ENCODE measurements at places on chromosomes 4 and X.

GRCh38 chrX:134990801-134991481 lies at the start of gene SMIM10:
Gene SMIM10, plus strand, starts transcription at chrX:134990991. Its CDS starts 105 bp downstream, at chrX:134991096.
- peak; percentile 80 for DNase-seq

GRCh38 chr4:1759818-1760223 lies 33.3 kb upstream of the FGFR3 start:
- DNase-seq: no peak

- DNase-seq: no peak
Observed at GRCh38 chrX:148282504-148282903, 217.9 kb upstream of the AFF2 start.

- DNase-seq: no peak
Observed at GRCh38 chr4:2858451-2859217, 15.0 kb downstream of the ADD1 start.

GRCh38 chr4:168411318-168412150 lies 68.8 kb downstream of the DDX60L start:
- DNase-seq: no peak

DNA sequence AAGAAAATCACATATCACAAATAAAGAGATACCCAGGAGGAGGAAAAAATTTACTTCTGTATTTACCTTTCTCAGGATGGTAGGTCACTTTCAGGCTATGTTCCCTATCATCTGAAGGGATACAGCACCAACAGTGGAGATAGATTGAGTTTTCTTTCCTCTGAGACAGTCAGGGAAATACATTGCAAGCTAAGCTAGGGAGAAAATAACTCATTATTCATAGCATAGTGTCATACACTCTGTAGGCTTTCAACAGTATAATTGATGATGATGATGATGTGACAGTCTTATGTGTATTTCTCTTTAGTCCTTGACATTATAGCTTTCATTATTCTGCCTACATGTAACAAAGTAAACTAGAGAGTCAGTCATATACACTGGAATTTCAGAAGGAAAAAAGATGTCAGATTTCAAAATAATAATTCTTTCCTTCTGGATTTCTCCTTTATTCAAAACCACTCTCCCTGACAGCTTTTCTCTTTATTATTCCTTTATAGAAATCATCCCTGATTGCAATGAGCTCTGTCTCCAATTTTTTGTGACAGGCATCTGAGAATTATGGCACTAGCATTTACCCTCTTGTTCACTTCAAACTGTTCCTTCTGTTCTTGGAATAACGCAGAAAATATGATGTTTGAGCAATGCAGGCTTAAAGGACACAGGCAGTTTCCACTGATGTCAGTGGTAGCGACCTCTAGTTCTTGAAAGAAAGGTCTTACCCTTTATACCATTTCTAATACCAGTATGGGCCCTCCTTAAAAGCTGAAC lies 169.1 kb upstream of the EPHA5 start:
- no peak for DNase-seq

GRCh38 chr4:4614925-4615678 lies 73.3 kb upstream of the STX18 start:
- DNase-seq: no peak
